ENCODE measurements at places on chromosomes 6 and 20.

GRCh38 chr6:116248577-116248976 is 5.3 kb downstream of the TSPYL4 start:
- DNase-seq: no peak

DNA sequence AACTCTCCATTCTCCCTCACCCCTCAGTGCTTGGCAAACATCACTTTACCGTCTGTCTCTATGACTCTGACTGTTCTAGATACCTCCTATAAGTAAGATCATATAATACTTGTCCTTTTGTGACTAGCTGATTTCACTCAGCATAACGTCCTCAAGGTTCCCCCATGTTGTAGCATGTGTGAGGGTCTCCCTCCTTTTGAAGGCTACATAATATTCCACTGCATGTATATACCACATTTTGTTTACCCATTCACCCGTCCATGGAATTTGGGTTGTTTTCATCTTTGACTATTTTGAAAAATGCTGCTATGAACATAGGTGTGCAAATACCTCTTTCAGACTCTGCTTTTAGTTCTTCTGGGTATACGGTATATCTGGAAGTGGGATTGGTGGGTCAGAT is 28.3 kb downstream of the CTCFL start:
- DNase-seq: no peak

DNA sequence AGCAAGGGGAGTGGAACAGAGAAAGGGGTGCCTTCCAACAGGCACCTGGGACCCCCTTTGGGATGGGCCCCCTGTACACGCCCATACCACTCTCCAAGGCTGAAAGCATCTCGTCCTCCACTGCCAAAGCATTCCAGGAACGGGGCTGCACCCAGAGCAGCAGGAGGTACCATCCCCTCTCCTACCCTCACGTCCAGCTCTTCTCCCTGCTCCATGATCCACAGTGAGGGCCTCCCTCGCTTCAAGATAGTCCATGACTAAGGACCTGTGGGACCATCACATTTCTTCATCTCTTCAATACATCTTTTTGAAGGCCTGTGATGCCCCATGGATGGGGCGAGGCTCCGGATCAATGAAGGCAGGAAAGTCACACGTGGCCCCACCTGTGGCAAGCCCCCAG is 209.9 kb downstream of the ANKRD60 start:
- no peak for DNase-seq

DNA sequence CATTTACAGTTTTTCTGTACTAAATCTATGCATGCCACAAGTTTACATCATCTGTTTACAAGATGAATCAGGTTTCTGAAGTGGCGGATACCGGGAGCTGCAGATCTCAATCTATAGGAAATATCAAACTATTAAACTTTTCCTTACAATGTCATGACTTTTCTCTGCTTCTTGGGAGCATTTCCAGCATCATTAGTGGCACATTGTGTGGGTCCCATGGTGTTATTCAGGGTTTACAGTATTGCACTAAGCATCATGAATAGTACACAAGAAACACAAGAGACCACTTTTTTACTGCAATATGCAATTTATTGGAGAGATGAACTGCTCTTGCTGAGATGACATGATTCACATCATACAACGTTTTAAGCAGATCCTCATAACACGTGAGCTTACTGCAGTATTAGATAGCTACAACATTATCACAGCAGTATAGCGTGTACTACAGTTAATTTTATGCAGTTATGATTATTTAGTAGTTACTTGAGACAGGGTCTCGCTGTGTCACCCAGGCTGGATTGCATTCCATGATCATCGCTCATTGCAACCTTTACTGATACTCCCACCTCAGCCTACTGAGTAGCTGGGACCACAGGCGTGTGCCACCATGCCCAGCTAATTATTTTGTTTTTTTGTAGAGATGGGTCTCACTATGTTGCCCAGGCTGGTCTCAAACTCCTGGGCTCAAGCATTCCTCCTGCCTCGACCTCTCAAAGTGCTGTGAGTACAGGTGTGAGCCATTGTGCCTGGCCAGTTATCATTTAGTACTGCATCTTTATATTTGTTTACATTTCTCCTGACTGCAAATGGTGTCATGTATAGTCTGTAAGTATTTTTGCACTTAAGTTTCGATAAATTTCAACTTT is 18.4 kb downstream of the BLTP3A start:
- no peak for DNase-seq

- DNase-seq: no peak
Measured at GRCh38 chr20:56443654-56444540, 24.5 kb upstream of the RTF2 start.

- no peak for DNase-seq
Measured at GRCh38 chr6:84340422-84340821, 113.0 kb upstream of the CEP162 start.

- DNase-seq: no peak
Measured at GRCh38 chr6:43295456-43295855, 2.6 kb upstream of the SLC22A7 start.

GRCh38 chr6:169265486-169266131 is 12.0 kb upstream of the THBS2 start:
- no peak for DNase-seq

All from colonic mucosa (tissue), 4 donors.